Mesothelial cell of epicardium (in vitro differentiated cells): ENCODE measurements at places on chromosomes 13 and 19. TPM values are rescaled to one million over a fixed set of nuclear protein-coding genes. Genes with fewer than 3 reads are reported as not detected.
A peak's percentile ranks its signal among the peaks of the same experiment; 100 is the strongest.

- H3K36me3 ChIP-seq, result peaks cover 69% of the 10 kb centered on the region
- no peaks in the 10 kb centered on the region for H3K27me3 ChIP-seq
- no peak for DNase-seq
Measured at GRCh38 chr19:58009301-58009665, 6.7 kb upstream of the ZNF606 start.

DNA sequence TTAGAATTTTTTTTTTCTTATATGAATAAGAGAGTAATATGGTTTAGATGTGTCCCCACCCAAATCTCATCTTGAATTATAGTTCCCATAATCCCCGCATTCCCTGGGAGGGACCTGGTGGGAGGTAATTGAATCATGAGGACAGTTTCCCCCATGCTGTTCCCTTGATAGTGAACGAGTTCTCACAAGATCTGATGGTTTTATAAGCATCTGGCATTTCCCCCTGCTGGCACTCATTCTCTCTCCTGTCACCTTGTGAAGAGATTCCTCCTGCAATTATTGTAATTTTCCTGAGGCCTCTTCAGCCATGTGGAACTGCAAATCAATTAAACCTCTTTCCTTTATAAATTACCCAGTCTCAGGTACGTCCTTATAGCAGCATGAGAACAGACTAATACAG lies 205.7 kb downstream of the MYO16 start:
- H3K27me3 ChIP-seq, result no peaks in the 10 kb centered on the region
- H3K4me1 ChIP-seq, result peaks cover 11% of the 10 kb centered on the region
- no peak for DNase-seq
- H3K4me3 ChIP-seq, result no peak overlapping the region

Gene RASGRP4
- 1.1 to 1.7 TPM (median 1.2 TPM) in 3 replicates for total RNA-seq

DNA sequence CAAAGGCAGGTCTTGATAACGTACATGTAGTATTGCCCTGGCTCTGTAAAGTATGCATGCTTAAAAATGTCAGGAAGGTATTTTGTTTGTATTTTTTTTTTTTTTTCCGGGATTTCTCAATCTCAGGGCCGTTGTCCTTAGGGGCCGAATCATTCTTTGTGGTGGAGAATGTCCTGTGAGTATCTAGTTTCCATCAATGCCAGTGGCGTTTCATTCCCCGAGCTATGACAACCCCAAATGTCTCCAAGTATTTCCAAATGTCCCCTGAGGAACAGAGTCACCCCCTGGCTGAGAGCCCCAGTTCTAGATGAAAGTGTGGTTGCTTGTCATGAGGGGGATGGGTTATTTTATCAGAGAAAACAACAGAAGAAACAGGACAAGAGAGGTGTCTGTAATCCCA lies 68.7 kb downstream of the ACSBG2 start:
- H3K4me3 ChIP-seq, result no peak overlapping the region
- no peak for DNase-seq
- peaks cover 16% of the 10 kb centered on the region for H3K4me1 ChIP-seq

Gene MCOLN1
- 20.5 to 21.0 TPM (median 20.7 TPM) in 3 replicates for total RNA-seq

- DNase-seq, result no peak
- no peaks in the 10 kb centered on the region for H3K4me1 ChIP-seq
- no peaks in the 10 kb centered on the region for H3K36me3 ChIP-seq
- no peak overlapping the region for H3K27ac ChIP-seq
Measured at GRCh38 chr13:19910336-19911072, 47.1 kb upstream of the ZMYM5 start.

GRCh38 chr19:54268936-54269335 lies 11.9 kb upstream of the LILRB5 start:
- DNase-seq, result no peak
- no peaks in the 10 kb centered on the region for H3K4me1 ChIP-seq
- H3K27me3 ChIP-seq, result peaks cover 60% of the 10 kb centered on the region
- H3K4me3 ChIP-seq, result no peak overlapping the region
- H3K27ac ChIP-seq, result no peak overlapping the region

DNA sequence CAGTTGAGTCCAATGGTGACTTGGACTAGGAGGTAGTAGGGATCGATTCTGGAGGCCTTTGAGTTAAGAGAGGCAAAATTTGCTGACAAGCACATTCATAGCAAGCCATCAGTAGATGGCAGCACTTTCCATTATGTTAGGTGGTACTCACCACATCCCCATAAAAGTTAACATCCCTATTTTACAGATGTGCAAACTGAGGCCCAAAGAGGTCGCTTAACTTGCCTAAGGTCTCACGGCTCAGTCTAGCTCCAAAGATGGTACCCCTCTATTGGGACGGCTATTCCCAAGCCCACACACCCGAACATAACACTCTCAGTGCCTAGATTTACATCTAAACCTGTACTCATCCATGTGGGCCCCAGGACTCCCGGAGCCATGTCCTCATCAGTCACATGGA lies 21.5 kb upstream of the FOSB start:
- H3K27ac ChIP-seq, result peak overlapping the region; percentile 56
- no peak overlapping the region for H3K4me3 ChIP-seq
- H3K36me3 ChIP-seq, result no peaks in the 10 kb centered on the region

Gene C19orf67
- total RNA-seq, result 0.45 to 0.90 TPM (median 0.58 TPM) in 3 replicates

GRCh38 chr13:106683179-106683578 lies 115.2 kb upstream of the ARGLU1 start:
- H3K4me3 ChIP-seq, result no peak overlapping the region
- no peak for DNase-seq
- H3K36me3 ChIP-seq, result no peaks in the 10 kb centered on the region
- no peaks in the 10 kb centered on the region for H3K27me3 ChIP-seq

GRCh38 chr19:14116525-14116917 lies 1.0 kb downstream of the PRKACA start:
- H3K4me3 ChIP-seq, result peak overlapping the region; percentile 87
- no peaks in the 10 kb centered on the region for H3K27me3 ChIP-seq
- H3K27ac ChIP-seq, result peak overlapping the region; percentile 72
- H3K4me1 ChIP-seq, result peaks cover 35% of the 10 kb centered on the region
- H3K36me3 ChIP-seq, result no peaks in the 10 kb centered on the region
- DNase-seq, result no peak

Gene OVOL3
- total RNA-seq, result not detected in 3 replicates

- no peak for DNase-seq
- no peak overlapping the region for H3K4me3 ChIP-seq
- H3K4me1 ChIP-seq, result peaks cover 17% of the 10 kb centered on the region
- no peak overlapping the region for H3K27ac ChIP-seq
Measured at GRCh38 chr13:67650471-67650870, 420.3 kb upstream of the PCDH9 start.

DNA sequence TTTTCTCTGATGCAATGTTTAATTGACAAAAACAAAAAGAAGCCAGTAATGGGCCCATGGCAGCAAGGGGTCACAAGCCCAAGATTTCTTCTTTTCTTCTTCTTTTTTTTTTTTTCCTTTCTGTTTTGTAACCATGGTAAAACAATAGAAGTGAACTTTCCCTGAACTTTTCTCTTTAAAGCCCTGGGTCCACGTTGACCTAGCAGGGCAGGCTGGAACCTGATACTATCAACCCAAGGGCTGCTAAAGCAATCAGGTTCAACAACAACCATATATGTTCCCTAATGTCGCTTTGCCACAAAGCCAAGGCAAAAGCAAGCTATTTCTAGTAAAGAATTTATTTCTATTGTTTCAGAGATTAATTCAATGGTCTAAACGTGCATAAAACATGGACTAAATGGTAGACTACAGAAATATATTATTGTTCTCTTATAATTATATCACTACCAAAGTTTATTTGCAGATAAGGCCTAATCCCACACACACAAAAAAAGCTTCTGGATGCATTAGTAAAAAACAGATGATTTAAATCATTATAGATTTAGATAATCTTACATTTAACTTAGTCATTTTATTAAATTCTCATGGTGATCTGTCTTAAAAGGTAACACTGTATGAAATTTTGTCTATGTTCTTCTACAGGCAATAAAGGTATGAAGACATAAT lies 153.9 kb downstream of the DACH1 start:
- peaks cover 8% of the 10 kb centered on the region for H3K36me3 ChIP-seq
- H3K27me3 ChIP-seq, result no peaks in the 10 kb centered on the region
- H3K4me3 ChIP-seq, result peak overlapping the region; percentile 53
- H3K27ac ChIP-seq, result peak overlapping the region; percentile 99
- peaks cover 21% of the 10 kb centered on the region for H3K4me1 ChIP-seq
